NCI-H1417 (cell line): ENCODE measurements at places on chromosomes 7 and 10.

GRCh38 chr7:67625257-67625737 is 628.7 kb downstream of the TYW1 start:
- peak; percentile 79 for DNase-seq

DNA sequence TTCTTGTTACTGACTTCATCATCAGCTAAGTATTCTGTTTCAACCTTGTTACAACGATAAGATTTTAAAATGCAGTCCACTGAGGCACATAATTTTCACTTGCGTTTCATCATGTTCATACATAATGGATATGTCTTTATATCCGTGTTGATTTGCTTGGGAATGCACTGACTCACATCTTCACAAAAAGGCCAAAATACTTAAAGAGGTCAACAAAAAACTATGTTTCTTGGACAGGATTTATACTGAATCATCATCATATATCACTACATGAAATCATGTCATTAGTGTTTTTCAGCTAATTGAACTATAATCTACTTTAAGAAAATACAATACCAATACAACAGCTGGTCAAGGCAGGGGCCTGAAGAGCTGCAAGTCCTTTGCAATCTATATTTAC is 324.5 kb upstream of the KLF6 start:
- no peak for DNase-seq

DNA sequence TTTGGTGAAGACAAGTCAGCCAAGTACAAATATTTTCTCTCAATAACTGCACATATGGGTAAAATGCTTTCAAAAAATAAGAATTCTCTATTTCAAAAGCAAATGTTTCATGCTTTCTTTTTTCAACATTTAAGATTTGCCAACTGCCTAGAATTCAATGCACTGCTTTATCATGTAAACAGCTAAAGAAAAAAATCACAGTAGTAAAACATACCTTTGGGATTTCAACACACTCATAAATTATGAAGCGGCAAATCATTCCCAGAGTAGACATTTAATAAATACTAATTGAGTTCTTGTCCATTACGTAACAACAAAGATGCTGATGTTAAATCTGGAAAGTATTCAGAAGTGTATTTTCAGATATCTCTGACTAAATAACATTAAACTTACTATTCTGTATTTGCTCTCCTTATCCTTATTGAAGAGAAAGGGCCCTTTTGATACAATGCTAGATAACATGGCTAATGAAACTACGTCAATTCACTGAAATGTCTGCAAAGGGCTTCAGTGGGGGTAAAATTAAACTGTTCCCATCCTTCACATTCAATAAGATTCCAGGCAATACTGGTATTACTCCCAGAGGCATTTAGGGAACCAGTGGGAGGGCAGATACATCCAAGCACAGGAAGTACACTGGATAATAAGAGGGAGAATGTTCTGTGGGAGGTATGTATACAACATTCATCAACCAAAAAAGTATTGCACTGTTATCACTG is 13.9 kb downstream of the NAPEPLD start:
- DNase-seq, result peak; percentile 7

- DNase-seq, result no peak
These were observed 20.1 kb downstream of the CHST3 start for GRCh38 chr10:71984126-71984808.

DNA sequence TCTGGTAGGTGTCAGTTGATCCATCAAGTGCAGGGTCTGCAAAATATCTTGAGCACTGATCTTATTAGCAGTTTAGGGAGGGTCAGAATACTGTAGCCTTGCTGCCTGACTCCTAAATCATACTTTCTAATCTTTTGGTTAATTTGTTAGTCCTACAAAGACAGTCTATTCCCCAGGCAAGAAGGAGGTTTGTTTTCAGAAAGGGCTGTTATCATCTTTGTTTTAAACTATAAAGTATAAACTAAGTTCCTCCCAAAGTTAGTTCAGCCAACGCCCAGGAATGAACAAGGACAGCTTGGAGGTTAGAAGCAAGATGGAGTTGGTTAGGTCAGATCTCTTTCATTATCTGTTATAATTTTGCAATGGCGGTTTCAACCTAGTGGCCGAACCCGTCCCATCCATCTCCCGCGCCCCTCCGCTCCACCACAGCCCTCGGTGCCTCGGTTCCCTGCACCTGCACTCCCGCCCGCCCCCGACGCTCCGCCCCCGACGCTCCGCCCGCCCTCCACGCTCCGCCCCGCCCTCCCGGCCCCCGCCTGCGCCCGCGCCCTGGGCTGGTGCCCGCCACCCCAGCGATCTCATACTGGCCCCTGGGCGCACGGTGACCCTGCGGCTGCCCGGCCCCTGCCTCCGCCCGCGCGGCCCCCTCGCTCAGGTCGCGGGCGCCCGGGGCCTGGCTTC is at the start of gene ADCK2:
Gene ADCK2 (plus strand): TSS at position 564 of the 681 bp plus-strand sequence. CDS start 386 bp downstream, outside the sequence.
- peak; percentile 68 for DNase-seq

DNA sequence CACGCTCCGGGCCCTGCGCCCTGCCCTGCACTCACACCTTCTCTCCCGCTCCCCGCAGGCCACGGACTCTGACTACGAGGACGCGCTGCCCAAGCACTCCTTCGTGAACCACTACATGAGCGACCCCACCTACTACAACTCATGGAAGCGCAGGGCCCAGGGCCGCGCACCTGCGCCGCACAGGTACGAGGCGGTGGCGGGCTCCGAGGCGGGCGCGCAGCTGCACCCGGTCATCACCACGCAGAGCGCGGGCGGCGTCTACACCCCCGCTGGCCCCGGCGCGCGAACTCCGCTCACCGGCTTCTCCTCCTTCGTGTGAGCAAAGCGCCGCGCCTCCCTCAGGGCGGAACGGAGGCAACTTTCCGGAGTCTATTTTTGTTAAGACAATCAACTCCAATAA is 417.0 kb upstream of the FOXK1 start:
- no peak for DNase-seq

GRCh38 chr7:66265566-66265965 is 60.4 kb downstream of the TPST1 start:
- peak; percentile 8 for DNase-seq

DNA sequence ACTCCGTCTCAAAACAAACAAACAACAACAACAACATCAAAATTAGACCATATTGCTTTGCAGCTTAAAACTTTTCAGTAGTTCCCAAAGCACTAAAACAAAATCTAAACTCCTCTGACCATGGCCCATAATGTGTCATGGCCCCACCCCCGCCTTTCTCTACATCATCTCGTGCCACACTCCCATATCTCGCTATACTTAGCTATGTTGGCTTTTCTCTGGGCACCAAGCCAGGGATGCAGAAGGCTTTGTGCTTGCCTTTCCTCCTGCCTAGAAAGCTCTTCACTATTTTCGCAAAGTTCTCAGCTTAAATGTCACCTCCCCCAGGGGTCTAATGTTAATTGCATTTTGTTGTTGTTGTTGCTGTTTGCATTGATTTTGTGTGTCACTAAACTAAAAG is 15.1 kb upstream of the SLC16A12 start:
- no peak for DNase-seq

- DNase-seq, result peak; percentile 90
These were observed 12.3 kb downstream of the KLF14 start for GRCh38 chr7:130721486-130722277.

- no peak for DNase-seq
These were observed 140.6 kb downstream of the RAPGEF5 start for GRCh38 chr7:22216309-22216708.

- DNase-seq, result no peak
These were observed 314.3 kb upstream of the PRKCQ start for GRCh38 chr10:6894405-6894804.

DNA sequence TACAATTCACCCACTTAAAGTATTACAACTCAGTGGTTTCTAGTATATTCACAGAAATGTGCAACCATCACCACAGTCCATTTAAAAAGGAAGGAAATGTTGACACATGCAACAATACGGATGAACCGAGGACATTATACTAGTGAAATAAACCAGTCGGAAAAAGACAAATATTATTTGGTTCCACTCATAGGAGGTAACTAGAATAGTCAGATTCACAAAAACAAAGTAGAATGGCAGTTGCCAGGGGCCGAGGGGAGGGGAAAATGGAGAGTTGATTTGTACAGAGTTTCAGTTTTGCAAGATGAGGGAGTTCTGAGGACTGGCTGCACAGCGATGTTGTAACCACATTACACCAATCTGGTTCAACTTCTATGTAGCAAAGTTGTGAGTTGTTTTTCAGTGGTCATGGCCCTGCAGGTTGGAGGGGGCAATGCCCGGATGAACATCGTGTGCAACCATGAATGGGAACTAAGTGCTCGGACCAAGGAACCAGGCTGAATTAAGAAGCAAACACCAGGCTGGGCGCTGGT is 17.6 kb upstream of the TNPO3 start:
- no peak for DNase-seq

DNA sequence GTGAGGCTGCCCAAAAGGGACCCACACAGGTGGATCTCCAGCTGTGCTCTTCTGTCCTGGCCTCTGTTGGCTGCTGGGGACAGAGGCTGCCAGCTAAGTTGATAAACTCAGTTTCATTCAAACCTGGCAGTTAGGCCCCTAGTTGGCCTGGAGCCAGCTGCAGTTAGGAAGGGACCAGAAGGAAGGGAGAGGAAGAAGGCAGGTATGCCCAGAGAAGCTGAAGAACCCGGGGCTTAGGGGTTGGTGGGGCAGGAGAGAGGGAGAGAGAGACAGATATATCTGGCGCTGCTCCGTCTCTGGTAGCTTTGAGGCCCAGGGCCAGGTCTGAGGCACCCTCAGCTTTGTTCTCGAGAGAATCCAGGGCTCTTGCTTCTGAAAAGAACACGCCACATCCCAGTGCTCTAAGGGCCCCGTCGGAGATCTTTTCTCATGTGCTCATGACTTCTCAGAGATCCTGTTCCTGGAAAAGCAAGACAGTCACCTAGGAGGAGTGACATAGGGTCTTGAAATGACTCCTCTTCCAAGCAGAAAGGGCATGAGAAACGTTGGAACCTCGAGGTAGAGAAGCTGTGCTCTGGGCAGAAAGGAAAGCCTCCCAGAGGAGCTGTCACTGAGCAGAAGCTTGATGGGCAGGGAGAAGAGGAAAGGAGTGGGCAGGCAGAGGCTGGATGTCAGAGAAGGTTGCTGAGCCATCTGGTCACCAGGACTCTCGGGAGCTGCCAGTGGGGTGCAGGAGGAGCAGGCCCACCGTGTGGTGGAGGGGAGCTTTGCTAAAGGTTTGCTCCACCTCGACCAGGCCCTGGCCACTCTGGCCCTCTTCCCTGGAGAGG is 153.6 kb downstream of the ARHGAP21 start:
- no peak for DNase-seq

GRCh38 chr7:46139079-46139478 is 218.0 kb upstream of the IGFBP3 start:
- no peak for DNase-seq

DNA sequence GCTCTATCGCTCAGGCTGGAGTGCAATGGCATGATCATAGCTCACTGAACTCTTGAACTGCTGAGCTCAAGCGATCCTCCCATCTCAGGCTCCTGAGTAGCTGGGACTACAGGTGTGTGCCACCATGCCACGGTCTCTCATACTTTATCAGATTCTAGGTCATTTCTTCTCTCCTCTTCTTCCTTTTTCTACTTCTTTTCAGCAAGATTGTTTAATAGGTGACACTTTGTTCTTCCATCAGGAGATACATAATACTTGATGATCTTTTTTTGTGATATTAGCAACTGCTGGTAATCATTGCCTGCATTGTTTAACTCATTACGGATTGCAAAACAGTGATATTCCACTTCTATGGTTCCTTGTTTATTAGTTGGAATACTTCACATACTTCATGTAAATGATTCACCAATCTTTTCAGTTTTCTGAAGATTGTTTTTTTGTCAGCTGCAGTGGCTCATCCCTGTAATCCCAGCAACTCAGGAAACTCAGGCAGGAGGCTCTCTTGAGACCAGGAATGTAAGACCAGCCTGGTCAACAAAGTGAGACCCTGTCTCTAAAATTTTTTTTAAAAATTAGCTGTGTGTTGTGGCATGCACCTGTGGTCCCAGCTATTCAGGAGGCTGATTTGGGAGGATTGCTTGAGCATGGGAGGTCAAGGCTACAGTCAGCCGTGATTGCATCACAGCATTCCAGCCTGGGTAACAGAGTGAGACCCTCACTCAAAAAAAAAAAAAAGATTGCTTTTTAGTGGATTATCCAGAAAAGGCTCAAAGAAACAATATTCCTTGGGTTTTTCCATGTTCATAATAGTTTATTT is 36.2 kb upstream of the CHST3 start:
- no peak for DNase-seq

- DNase-seq, result no peak
These were observed 5.1 kb upstream of the TSPAN12 start for GRCh38 chr7:120862987-120863590.

- no peak for DNase-seq
These were observed 31.6 kb upstream of the C10orf67 start for GRCh38 chr10:23376229-23376655.

DNA sequence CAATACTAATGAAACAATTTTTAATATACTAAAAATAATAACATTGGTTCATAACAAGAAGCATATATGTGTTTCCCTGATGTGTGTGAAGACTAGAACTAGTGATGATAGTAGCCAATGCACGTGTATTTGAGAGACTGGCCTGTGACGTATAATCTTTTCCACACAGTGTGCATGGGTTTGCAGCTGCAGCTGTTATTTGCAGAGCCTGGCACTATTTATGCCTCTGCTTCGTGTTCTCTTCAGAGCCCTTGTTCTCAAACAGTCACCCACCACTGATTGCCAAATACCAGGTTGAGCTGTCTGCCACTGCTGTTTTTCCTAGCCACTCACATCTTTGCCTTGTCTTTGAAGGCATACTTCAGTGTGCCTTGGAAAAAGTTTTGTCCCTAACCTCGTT is 531.7 kb downstream of the ETV1 start:
- DNase-seq, result peak; percentile 15

DNA sequence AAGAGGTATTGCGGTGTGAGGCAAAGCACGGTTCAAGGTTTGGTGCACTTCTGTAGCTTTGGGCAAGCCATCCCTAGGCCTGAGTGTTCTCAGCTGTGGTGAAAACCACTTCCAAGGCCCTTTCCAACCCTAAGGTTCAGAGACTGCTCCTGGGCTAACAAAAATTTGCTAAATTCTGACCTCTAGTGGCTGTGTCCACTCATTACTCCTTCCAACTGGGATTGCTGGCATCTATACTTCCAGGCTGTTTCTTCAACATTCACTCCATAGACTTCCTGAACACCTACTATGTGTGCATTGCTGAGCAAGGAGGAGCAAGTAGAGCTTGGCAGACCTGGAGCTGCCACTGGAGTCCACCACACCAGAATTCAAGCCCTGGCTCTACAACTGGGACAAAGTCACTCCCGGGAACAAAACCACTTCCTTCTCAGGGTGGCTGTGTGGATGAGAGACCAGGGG is 29.3 kb upstream of the SH3PXD2A start:
- peak; percentile 20 for DNase-seq

- DNase-seq, result peak; percentile 13
These were observed 266.0 kb downstream of the GRID1 start for GRCh38 chr10:86100581-86101061.

- no peak for DNase-seq
These were observed 189.5 kb upstream of the MYO3A start for GRCh38 chr10:25744574-25744973.

- DNase-seq, result no peak
These were observed 51.9 kb downstream of the OAT start for GRCh38 chr10:124366825-124367224.

GRCh38 chr10:125773687-125774543 is 1.7 kb downstream of the MMP21 start:
- no peak for DNase-seq
